Right atrium auricular region (tissue), 2 donors: ENCODE measurements at places on chromosomes 12 and 14. TPM values are rescaled to one million over a fixed set of nuclear protein-coding genes. Genes with fewer than 3 reads are reported as not detected.

GRCh38 chr14:33449268-33449667, 501.6 kb downstream of the EGLN3 start:
- no peak overlapping the region for H3K27ac ChIP-seq
- peaks cover 14% of the 10 kb centered on the region for H3K4me1 ChIP-seq
- no peak for DNase-seq
- H3K27me3 ChIP-seq: no peaks in the 10 kb centered on the region

The MDM2 gene
- total RNA-seq: 36.6 TPM

- H3K4me1 ChIP-seq: no peaks in the 10 kb centered on the region
- H3K36me3 ChIP-seq: no peaks in the 10 kb centered on the region
- peak; percentile 46 for DNase-seq
- no peaks in the 10 kb centered on the region for H3K27me3 ChIP-seq
- no peak overlapping the region for H3K27ac ChIP-seq
- no peak overlapping the region for H3K4me3 ChIP-seq
Measured at GRCh38 chr14:90733139-90733808, 83.0 kb downstream of the TTC7B start.

GRCh38 chr14:44830371-44830770, 131.4 kb downstream of the KLHL28 start:
- no peaks in the 10 kb centered on the region for H3K4me1 ChIP-seq
- DNase-seq: no peak
- no peak overlapping the region for H3K27ac ChIP-seq
- H3K27me3 ChIP-seq: no peaks in the 10 kb centered on the region
- no peak overlapping the region for H3K4me3 ChIP-seq
- H3K36me3 ChIP-seq: no peaks in the 10 kb centered on the region

GRCh38 chr12:119692997-119693396, 25.1 kb downstream of the PRKAB1 start:
- no peaks in the 10 kb centered on the region for H3K4me1 ChIP-seq
- DNase-seq: peak; percentile 74

The CHFR gene
- total RNA-seq: 13.8 TPM

GRCh38 chr12:93982771-93983315, 165.5 kb upstream of the PLXNC1 start:
- peaks cover 6% of the 10 kb centered on the region for H3K4me1 ChIP-seq
- no peaks in the 10 kb centered on the region for H3K36me3 ChIP-seq
- H3K27ac ChIP-seq: no peak overlapping the region
- H3K27me3 ChIP-seq: no peaks in the 10 kb centered on the region
- no peak overlapping the region for H3K4me3 ChIP-seq

The CBLN3 gene
- total RNA-seq: 0.48 TPM
